ENCODE measurements at places on chromosomes 1 and 21.

- DNase-seq, result no peak
Measured at GRCh38 chr1:5680600-5680999, 311.6 kb downstream of the NPHP4 start.

- no peak for DNase-seq
Measured at GRCh38 chr1:27592232-27592930, 11.6 kb downstream of the AHDC1 start.

DNA sequence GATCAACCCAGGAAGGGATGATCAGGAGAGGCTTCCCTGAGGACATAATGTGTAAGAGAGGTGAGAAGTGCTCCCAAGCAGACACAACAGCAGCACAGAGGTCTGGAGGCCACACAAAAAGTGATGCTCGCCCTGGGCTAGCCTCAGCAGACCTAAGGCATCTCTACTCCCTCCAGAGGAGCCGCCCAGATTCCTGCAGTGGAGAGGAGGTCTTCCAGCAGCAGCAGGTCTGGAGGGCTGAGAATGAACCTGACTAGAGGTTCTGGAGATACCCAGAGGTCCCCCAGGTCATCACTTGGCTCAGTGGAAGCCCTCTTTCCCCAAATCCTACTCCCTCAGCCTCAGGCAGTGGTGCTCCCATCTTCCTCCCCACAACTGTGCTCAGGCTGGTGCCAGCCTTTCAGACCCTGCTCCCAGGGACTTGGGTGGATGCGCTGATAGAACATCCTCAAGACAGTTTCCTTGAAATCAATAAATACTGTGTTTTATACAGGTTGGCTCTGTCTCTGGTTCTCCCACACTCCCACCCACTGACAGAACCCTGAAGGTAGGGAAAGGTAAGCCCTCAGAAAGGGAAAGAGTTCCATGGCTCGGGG is 5.0 kb downstream of the GJB3 start:
- DNase-seq, result no peak

DNA sequence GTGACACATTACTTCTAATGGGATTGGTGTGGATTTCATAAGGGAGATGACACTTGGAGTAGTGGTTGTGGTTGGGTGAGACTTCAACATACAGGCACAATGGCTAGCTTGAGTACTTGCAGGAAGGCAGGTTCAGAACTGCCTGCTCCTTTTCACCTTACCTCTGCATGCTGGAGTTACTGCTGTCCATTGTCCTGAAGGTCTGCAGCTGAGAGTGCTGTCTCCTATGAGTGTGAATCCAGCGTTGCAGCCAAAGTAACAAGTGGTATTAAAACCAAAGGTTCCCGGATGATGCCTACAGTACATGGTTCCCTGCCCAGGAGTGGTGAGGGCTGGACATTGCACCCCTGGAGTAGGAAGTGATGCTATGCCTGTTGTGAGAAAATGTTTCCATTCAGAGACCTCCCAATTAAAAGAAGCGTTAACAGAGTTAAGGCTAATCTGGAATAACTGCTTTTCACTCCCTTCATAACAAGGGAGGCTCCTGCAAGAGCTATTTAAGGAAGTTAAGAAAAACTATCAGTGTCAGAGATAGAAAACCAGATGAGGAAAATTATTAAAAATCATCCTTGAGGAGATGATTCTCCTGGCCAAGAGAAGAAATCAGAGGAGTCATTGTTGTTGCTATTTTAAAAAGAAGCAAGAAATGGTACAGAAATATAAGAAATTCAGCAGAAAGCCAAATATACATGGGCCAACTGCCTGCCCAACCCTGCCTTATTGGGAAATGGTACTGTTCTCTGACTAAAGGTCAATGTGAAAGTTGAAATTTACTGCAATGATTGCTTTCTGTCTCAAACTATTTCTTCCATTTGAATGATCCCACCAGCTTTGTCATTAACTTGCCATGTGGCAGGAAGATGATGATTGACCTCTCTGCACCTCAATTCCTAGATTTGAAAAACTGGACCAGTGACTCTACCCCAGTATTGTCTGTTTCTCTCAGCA is 9.8 kb upstream of the F5 start:
- no peak for DNase-seq

GRCh38 chr1:214418391-214418790 is 133.0 kb downstream of the PTPN14 start:
- DNase-seq, result no peak

DNA sequence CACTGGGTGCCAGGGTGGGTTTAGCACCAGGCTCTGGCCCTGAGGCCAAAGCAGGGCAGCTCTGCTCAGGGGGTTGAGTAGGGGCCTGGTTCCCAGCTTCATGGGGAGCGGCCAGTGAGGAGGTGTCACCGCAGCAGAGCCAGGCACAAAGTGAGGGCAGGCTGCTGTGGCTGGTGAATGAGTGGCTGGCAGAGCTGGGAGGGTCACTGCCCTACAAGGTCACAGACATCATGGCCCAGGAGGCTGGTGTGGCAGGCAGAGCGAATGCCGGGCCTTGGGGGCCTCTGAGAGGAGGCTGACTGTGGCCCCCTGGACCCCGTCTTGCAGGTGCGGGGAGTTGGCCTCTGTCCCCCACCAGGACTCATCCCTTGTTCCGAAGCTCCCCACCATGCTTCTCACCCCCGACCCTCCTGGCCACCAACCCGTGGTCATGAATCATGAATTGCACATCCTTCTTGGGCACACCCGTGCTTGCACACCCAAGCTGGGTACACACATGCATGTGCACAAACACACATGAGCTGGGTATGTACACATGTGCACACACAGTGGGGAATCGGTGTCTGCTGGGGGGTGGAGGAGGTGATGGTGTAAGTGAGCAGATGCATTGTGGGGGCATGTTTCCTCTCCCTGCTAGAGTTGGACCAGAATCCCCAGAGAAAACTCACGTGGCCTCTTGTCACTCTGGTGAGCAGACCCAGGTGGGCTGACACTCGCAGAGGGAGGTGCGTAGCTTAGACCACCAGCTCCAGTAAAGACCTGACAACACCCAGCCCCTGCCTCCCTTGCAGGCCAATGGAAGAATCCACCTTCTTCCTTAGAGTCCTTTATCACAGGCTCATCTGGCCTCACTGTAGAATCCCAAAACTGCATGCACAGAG is 4.8 kb upstream of the GNB1 start:
- no peak for DNase-seq

GRCh38 chr1:159510229-159510541 is 25.6 kb downstream of the OR10J5 start:
- no peak for DNase-seq

DNA sequence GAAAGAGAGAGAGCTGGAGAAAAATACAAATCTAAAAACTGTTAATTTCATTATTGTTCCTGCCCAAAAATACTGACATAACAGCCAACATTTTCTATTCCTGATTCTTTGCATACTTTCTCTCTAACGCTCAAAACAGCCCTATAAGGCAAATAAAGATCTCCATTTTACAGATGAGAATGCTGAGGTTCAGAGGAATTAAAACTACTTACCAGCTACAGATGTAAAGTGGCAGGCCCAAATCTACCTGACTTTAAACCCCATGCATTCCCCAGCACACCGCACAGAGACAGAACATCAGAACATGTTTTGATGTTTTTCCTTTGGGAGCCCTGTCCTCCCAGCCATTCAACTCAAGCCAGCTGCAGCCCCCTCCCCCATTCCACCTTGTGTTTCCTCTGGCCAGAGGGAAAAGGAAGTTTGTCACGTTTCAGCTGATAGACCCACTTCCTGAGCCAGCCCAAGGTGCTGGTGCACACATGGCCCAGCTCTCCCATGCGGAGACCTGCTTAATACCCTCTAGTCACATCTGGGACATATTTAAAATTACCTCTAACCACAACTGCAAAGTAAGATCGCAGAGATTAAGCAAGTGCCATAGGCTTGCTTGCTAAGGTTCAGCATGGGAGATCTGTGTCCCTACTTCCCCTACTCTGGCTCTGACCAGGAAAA is 133.1 kb upstream of the NFIA start:
- no peak for DNase-seq

- no peak for DNase-seq
Measured at GRCh38 chr1:18731148-18731547, 100.5 kb downstream of the PAX7 start.

GRCh38 chr1:188423073-188423472 is 1594.3 kb downstream of the PLA2G4A start:
- DNase-seq, result no peak

GRCh38 chr1:53130878-53131589 is 11.4 kb downstream of the SLC1A7 start:
- DNase-seq, result no peak

GRCh38 chr21:38476385-38476784 is 21.9 kb downstream of the ERG start:
- DNase-seq, result no peak

DNA sequence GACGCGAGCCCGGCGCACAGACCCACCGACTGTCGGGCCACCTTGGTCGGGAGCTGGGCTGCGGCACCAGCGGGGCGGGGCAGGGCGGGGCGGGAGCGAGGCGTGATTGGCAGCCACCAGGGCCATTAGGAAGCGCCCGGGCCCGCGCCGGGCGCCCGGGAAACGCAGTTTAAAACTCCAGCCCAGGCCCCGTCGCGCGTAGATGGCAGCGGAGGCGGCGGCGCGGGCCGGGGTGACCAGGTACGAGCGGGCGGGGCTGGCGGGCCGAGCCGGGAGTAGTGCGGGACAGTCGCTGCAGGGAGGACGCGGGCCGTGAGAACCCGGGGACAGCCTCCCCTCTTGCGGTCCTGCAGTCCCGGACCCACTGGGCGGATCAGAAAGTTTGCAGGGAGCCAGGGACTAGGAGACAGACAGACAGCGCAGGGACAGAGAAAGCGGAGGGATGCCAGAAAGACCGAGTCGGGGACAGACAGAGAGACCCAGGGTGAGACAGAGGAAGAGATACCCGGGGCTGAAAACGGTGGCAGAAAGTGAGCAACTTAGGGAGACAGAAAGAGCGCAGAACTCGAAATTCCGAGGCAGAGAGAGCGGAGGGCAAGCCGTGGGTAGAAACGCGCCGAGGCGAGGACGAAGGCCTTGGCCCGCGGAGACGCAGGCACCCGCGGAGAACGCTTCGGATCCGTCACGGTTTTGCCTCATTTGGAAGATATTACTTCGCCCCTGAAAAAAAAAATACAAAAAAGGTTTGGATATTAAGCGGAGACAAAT is at the start of gene DMBX1:
TSS of gene DMBX1 (plus strand) at position 199 of the 768 bp plus-strand sequence. CDS start 17,175 bp downstream, outside the sequence.
- DNase-seq, result no peak

- no peak for DNase-seq
Measured at GRCh38 chr1:150564051-150564991, 15.1 kb downstream of the MCL1 start.

- DNase-seq, result no peak
Measured at GRCh38 chr1:22247527-22248245, 104.8 kb upstream of the WNT4 start.

- no peak for DNase-seq
Measured at GRCh38 chr1:221698579-221699349, 43.1 kb downstream of the DUSP10 start.

DNA sequence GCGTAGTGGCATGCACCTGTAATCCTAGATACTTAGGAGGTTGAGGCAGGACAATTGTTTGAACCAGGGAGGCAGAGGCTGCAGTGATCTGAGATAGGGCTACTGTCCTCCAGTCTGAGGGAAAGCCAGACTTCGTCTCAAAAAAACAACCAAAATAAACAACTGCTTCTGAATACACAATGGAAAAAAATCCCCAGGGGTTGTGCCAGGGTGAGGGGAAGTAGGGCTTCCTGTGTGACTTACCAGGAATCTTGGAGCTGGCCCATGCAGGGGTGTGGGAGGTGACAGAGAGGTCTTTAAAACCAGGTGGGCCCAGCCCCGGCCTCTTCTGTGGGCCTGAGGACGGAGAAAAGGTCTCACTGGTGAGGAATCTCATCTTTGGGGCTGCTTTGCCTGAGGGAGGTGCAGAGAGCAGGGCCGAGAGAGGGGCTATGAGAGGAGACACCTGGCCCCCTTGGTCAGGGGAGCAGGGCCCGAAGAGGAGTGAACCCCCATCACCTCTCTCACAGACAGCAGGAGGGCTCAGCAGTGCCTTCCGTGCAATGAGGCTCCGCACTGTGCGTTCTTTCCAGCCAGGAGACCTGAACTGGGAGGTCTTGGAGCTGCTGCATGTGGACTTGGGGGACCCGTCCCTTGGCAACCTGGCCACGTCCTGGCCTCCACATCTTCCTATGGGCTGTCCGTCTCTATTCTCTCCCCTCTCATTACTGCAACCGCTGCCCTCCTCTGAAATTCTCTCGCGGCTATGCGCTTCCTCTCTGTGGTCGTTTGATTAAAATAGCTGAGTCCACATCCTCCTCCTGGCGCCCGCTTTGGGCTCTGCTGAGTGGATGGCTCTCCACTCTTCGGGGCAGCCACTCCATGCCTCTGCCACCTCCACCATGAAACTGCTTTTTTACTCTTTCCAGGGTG is 10.7 kb downstream of the PLA2G5 start:
- no peak for DNase-seq

DNA sequence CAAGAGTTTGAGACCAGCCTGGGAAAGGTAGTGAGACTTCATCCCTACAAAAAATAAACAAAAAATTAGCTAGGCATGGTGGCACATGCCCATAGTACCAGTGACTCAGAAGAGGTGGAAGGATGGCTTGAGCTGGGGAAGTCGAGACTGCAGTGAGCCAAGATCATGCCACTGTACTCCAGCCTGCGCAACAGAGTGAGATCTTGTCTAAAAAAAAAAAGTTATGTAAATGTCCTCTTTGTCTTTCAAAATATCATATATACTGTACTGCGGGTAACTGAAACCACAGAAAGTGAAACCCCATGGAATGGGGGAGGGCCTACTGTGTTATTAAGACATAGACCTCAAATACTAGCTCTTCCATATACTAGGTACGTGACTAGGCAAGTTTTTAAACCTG is 20.8 kb downstream of the ACADM start:
- DNase-seq, result no peak

- no peak for DNase-seq
Measured at GRCh38 chr1:169570172-169570574, 16.1 kb downstream of the F5 start.

- DNase-seq, result no peak
Measured at GRCh38 chr1:65255035-65255655, 54.2 kb upstream of the DNAJC6 start.

DNA sequence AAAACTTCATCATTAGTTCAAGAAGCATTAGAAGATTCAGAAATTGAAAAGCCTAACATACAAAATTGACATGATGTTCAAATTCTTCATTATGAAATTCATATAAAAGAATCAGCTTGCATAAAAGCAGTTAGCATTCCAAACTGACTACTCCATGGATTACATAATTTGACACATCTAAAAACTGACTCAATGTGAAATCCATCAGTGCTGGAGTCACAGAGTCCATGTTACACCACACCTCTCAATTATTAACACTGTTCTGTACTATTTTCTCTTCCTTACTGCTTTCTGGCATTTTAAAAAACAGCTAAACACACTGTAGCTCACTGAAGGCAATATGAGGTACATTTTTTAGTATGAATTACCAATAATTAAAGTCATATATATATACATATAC is 28.0 kb downstream of the ARHGAP29 start:
- DNase-seq, result no peak

GRCh38 chr1:109881906-109882287 is 28.8 kb upstream of the CSF1 start:
- no peak for DNase-seq

GRCh38 chr1:50611675-50612074 is 188.4 kb upstream of the DMRTA2 start:
- no peak for DNase-seq

- DNase-seq, result no peak
Measured at GRCh38 chr1:224092601-224093000, 21.3 kb upstream of the FBXO28 start.
